Iris pigment epithelial cell (primary cell): ENCODE measurements at places on chromosomes 16 and 17.

- DNase-seq: peak; percentile 64
These were observed 62.9 kb upstream of the MGAT5B start for GRCh38 chr17:76805319-76805718.

GRCh38 chr16:10663744-10664143 lies 31.0 kb downstream of the TEKT5 start:
- no peak for DNase-seq

GRCh38 chr16:50611332-50611934 lies 63.2 kb downstream of the NKD1 start:
- peak; percentile 59 for DNase-seq

DNA sequence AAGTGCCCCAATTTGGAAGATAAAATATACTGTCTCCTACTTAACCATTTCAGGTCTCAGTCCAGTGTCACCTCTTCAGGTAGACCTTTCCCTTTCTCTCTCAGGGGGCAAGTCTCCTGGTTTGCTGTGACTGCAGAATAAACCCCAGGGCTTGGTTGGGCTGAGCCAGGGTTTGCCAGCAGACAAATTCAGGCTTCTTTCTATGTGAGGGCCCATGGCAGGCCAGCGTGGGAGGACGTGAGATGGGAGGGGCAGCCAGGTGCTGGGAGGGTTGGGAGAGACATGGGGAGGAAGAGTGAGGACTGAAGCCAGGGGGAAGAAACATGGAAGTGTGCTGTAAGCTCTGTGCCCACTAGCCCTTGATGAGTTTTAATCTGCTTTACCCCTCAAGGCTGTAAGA lies 163.2 kb downstream of the SPECC1 start:
- no peak for DNase-seq

DNA sequence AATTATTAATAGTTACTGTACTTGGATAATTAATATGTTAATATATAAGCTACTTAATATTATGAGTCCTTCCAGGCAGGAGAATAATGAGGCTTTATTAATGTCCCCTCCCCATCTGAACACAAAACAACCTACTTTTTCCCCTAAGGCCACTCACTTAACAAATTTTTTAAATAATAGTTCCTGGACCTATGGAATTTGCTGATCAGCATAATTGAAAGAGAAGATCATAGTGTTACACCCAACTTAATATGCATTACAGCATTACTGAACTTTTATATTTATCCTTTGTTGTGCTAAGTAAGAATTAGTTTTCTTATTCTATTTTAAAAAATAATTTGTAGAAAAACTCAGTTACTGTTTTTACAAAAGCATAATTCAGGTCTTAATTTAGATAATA lies 1537.7 kb upstream of the GOT2 start:
- DNase-seq: no peak

DNA sequence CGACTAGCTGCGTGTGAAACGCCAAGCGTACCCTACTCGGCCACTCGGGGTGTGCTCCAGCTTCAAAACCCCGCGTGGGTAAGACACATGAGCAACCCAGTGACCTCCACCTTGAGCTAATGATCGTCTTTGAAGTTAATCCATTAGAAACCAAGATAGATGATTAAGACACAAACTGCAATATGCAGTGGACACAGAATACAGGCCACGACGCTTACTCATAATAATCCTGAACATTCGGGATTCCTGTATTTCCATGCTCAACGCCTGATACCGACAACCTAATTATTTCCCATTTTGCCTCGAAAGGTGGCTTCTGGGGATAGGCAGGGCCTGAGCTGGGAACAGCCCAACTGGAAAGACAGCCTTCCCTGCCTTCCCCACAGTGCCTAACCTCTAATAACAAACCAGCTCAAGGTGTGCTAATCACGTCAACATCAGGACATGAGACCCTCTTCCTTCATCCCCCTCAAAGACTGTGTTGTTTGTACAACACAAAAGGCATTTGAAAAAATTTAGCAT lies 504 bp upstream of the COPRS start:
- no peak for DNase-seq

- DNase-seq: no peak
These were observed 83.1 kb downstream of the SDK2 start for GRCh38 chr17:73561111-73561510.

GRCh38 chr16:55735120-55735781 lies 79.5 kb downstream of the SLC6A2 start:
- no peak for DNase-seq

DNA sequence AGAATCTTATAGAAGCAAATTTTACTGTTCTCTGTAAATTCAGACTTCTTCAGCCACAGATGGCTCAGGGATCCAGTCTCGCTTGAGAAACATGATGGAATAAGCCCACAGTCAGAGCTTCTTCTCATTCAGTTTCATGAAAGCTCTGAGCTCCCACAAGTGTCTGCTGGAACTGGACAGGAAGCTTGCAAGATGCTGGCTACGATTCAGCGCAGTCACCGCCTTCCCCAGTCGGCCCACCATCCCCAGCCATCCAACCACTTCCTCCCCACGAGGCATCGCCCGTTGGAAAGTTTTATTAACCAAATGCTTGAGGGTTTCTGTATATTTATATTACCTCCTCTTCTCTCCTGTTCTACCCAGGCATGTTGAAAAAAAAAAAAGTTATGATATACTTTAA lies 171.7 kb downstream of the ZFHX3 start:
- DNase-seq: peak; percentile 97

GRCh38 chr17:75816693-75817092 lies 27.5 kb downstream of the UNC13D start:
- DNase-seq: no peak

DNA sequence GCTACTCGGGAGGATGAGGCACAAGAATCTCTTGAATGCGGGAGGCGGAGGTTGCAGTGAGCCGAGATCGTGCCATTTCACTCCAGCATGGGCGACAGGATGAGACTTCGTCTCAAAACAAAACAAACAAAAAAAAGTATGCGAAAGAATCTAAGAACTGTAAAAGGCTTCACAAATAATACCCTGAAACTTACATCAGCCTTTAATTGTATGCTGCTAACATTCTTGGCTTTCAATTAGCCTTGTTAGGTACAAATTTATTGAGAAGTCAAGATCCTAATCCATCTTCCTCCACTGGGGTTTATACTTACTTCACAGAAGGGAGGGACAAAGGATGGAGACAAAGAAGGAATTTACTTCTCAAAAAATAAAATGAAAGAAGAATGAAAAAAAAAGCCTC lies 83.3 kb downstream of the SNX11 start:
- no peak for DNase-seq

- DNase-seq: no peak
These were observed 21.8 kb upstream of the ZNHIT3 start for GRCh38 chr17:36464765-36465088.

- no peak for DNase-seq
These were observed 29.7 kb upstream of the DLX4 start for GRCh38 chr17:49939318-49939717.

DNA sequence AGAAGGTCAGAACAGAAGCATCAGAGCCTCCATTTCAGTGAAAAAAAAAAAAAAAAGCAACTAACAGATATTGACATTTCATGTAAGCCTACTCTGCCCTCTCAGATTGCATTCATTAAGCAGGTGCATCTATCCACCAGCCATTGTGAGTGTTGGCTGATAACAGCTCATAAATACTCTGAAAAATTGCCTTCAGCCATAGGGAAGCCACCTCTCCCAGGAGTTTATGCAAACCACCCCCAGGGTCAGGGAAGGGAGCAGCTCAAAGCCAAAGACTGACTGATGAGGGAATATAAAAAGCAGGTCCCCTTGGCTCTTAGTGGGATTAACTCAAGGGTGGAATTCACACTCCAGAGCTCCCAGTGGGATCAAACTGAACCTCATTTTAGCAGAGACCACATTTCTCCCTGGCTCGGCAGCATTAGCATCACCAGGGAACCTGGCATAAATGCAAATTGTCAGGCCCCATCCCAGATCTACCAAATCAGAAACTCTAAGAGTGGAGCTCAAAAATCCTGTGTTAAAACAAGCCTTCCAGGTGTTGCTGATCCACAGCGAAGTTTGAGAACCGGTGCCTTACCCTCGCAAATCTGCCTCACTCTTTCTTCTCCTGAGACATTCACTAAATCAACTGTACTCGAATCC lies 14.2 kb downstream of the APOH start:
- no peak for DNase-seq

DNA sequence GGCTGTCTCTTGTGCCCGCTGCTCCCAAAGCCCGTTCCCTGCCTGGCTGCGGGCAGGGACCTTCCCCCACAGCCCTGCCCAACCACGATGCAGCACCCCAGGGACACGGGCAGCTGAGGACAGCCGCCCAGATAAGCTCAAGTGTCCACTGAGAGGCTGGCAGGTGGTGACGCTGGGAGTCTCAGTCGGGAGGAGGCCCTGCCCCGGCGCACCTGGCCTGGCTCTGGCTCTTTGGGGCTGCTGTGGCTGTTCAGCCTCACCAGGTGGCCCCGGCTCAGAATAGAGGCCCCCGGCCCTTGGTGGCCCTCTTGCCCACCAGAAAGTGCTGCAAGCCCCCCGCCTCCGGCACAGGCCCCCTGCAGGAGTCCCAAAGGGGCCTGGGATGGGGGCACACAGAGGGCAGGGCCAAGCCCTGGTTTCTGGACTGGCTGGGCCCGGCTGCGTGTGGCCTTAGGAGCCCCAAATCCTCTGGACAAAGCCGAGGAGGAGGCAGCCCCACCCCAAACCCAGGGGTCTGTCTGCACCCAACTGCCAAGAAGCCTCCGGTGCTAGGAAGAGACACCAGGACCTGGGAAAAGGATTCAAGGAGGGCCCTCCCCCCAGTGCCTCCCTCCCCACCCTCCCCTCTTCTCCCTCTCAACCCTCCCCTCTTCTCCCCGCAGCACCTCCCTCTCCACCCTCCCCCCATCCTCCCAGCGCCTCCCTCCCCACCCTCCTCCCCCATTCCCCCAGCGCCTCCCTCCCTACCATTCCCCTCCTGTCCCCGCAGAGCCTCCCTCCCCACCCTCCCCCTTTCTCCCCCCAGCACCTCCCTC lies 5.3 kb downstream of the NTHL1 start:
- DNase-seq: no peak

- DNase-seq: no peak
These were observed 179.3 kb downstream of the SLC39A11 start for GRCh38 chr17:72913142-72913682.

- DNase-seq: no peak
These were observed 48.4 kb downstream of the RNF157 start for GRCh38 chr17:76191896-76192295.

DNA sequence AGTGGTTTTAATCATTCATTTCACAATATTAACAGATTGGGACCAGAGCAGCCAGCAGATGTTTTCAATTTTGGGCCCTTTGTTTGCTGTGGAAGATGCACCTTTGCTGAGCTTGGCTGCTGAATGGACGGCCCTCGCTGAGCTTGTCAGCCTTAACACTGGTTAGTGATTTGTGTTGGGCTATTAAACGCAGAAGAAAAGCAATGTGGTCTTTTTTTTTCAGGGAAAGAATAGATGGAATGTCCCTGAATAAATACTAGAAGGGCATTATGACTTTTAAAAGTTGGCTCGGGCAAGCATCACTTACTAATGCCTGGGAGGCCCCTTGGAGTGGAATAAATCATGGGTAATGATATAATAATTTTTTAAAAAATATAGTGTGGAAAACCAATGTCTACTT lies 297.0 kb downstream of the MAP2K6 start:
- no peak for DNase-seq

- DNase-seq: no peak
These were observed 103.0 kb downstream of the ZFHX3 start for GRCh38 chr16:72944757-72945485.

DNA sequence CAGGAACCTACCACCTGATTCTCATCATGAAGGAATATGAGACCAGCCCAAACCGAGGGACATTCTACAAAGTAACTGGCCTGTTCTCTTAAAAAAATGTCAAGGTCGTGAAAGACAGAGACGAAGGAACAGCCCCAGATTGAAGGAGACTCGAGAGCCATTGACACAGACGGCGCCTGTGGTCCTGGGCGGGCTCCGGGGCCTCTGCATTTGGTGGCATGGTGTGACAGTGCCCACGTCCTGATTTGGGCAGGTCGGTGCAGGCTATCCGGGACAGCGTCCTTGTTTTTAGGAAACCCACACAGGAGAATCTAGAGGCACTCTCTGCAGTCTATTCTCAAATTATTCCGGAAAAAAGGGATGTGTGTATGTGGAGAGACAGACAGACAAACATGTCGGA lies 64.1 kb downstream of the ADCY9 start:
- no peak for DNase-seq

GRCh38 chr17:60079401-60080243 lies 901 bp upstream of the HEATR6 start:
- DNase-seq: no peak

- peak; percentile 50 for DNase-seq
These were observed 119.4 kb downstream of the KCNJ2 start for GRCh38 chr17:70288540-70289290.

- DNase-seq: peak; percentile 96
These were observed 64.6 kb downstream of the FTO start for GRCh38 chr16:53768593-53768992.

- no peak for DNase-seq
These were observed 182.7 kb downstream of the ZFHX3 start for GRCh38 chr16:72865258-72865657.

DNA sequence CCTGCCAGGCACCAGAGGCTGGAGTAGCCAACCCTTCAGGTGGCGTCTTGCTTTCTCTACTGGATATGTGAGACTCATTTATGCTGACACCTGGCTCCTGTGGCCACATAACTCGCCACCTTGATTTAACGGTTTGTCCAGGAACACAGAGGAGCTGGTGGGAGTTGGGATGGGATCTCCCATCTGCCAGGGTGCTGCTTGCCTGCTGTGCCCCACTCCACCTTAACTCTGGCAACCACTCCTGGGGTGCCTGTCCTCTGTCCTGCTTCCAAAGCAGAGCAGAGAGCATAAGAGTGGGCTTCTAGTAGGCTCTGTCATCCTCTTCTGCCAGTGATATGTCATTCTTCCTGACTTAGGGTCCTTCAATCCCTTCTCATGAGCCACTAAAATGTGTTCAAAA lies 63.4 kb upstream of the ZNF423 start:
- no peak for DNase-seq

DNA sequence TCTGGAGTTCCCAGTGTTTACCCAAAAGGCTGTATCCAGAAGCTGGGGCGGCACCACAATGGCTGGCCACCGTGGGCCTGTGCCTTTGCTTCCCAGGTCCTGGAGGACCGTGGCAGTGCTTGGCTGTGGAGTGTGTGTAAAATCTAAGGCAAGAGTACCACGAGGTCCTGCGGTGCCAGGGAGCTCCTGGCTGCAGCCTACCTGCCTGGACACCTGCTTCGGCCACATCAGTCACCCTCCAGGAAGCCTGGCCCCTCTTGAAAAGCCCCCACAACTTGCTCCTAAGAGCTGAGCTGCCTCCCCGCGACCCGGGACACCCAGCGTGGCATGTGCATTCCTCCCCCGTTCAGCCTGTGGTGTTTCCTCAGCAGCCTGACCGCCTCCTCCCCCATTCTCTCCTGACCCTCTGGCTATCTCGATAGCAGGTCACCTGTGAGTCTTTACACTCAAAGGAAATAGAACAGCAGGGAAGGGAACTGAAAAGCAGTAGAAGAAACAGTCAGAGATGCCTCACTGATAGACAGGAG lies 7.9 kb downstream of the TIMM22 start:
- no peak for DNase-seq
